ENCODE measurements at places on chromosomes 11 and 22.
A peak's percentile ranks its signal among the peaks of the same experiment; 100 is the strongest.

- no peak for DNase-seq
Measured at GRCh38 chr11:135046986-135047385, 634.9 kb upstream of the B3GAT1 start.

DNA sequence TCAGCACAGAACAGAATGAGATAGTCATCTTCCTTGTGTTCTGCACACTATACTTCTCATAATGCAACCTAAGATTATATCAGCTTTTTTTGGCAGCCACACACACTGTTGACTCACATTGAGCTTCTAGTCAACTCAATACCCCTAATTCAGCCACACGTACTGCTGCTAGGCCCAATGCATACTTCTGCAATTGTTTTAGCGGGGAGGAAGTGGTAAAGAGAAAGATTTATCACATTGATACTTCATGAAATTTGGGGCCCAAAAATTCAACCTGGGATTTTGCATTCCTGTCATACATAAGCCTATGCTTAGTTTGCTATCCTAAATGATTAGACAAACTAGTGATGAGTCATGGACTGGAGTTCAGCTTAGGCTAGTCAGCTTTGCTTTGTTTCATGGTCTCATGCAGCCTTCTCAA, 8.6 kb upstream of the UPB1 start:
- no peak for DNase-seq

- peak; percentile 48 for DNase-seq
Measured at GRCh38 chr22:37300551-37301017, 18.3 kb downstream of the CYTH4 start.

- DNase-seq, result no peak
Measured at GRCh38 chr22:43431808-43432554, 20.2 kb downstream of the MPPED1 start.

DNA sequence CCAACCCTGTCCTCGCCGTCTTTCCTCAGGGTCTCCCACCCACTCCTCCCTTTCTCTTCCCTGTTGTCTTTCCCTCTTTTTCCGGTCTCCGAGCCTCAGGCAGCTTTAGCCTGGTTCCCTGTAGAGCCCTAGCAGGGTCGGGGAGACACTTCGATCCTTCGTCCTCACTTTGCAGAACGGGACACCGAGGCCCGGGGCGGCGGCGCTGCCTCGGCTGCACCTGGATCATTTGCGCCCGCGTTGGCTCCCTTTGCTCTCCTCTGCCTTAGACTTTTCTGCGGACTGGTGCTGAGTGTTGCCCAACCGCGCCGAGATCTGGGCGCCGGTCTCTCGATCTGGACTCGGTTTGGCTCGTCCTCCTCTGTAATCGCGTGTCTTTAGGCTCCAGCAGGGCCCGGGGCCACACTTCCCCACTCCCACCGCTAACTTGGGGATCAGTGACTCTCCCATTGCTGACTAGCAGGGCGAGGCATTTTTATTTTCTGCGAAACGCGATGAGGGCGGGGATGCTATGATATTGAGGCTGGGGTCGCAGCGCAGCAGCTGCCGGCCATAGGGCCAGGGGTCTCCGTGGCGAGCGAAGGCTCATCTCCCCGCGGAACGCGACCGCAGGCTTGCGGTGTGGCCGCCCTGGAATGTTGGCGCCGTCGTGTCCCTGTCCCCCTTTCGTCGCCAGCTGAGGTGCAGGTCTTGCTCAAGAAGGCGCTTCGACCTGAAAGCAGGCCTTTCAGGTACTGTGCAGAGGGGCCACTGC, 1.6 kb upstream of the E2F8 start:
- DNase-seq, result no peak

- no peak for DNase-seq
Measured at GRCh38 chr11:47434011-47434786, 8.0 kb upstream of the PSMC3 start.

DNA sequence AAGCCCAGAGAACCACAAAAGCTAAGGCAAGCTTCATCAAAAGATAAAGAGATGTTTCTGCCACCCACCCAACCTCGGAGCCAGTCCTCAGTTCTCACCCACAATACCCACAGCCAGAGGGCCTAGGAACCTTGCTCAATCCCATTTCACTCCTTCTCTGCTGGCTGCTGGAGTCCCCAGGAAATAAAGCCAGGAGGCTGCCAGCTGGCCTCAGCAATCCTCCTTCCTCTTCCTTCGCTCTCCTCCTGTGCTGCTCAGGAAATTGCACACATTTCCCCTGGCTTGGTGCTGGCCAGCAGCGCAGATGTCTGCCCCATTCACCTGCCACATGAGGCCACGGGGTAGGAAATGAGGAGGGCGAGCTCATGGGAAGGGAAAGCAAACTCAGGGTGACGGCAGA, 91.8 kb upstream of the LDLRAD3 start:
- DNase-seq, result no peak

GRCh38 chr11:47881145-47881544, 33.0 kb upstream of the NUP160 start:
- no peak for DNase-seq

- no peak for DNase-seq
Measured at GRCh38 chr11:134022748-134023147, 46.1 kb upstream of the JAM3 start.

DNA sequence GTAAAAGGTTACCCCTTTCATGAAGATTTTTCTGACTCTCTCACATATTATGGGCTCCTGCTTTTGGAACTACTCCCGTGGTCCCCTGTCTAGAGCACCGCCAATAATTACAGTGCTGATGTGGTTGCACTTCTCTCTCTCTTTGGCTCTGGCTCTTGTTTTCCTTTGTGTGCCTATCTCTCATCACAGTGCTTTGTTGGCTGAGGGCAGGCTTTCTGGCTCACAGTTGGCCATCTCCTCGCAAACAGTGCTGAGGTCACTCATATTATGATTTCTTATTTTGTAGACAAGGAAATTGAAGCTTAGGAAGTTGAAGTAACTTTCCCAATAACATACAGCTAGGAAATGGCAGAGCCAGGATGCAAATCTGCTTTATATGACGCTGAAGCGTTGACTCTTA, 192.5 kb downstream of the DDX10 start:
- DNase-seq, result no peak

All from central memory CD4-positive, alpha-beta T cell (primary cell).